ENCODE measurements at places on chromosomes 6 and 20.

- DNase-seq: no peak
Observed at GRCh38 chr6:114228675-114229074, 114.1 kb downstream of the HS3ST5 start.

DNA sequence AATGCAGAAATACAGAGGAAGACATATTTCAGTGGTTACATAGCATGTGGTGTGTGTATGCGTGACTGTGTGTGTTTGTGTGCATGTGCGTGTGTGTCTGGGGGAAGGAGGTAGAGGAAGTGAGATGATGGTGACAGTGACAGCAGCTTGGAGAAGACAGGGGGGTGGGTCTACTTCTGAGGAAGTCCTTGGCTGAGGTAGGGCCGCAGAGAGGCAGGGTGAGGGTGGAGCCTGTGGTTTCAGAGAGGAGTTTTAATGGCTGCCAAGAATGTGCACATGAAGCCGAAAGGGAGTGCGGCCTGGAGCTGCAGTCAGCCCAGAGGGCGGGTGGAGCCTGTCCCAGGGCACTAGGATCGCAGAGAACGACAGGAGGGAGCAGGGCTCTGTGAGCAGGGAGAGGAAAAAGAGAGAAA, 22.7 kb upstream of the RNF24 start:
- peak; percentile 69 for DNase-seq

GRCh38 chr6:45881705-45882467, 133.8 kb downstream of the CLIC5 start:
- DNase-seq: no peak

DNA sequence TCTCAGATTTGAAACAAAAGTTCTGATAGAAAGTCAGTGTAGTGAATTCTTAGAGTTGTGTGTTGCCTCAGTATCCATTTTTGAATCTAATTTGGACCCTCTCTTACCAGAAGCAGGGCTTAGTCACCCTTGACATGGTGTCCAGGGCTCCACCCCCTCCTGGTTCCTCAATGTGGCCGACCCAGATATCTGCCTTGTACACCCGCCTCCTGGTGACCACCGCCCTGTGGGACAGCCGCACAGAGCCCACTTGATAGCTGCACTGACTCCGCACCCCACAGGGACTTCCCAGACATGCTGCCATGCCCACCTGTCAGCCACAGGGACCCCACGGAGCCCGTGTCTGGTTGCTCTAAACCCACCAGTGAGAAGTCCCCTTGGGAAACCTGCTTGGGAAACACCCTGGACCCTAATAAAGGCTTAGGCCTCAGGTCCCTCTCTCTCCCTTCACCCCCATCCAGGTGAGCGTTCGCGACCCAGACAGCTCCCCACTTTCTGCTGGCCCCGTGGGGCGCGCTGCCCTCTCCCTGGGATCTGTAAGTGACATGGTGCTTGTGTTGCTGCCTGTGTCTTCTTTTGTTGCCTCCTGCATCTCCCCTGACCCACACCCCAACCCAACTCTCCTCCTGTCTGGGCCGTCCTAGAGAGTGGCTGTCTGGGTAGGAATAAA, 47.2 kb upstream of the SYNDIG1 start:
- no peak for DNase-seq

DNA sequence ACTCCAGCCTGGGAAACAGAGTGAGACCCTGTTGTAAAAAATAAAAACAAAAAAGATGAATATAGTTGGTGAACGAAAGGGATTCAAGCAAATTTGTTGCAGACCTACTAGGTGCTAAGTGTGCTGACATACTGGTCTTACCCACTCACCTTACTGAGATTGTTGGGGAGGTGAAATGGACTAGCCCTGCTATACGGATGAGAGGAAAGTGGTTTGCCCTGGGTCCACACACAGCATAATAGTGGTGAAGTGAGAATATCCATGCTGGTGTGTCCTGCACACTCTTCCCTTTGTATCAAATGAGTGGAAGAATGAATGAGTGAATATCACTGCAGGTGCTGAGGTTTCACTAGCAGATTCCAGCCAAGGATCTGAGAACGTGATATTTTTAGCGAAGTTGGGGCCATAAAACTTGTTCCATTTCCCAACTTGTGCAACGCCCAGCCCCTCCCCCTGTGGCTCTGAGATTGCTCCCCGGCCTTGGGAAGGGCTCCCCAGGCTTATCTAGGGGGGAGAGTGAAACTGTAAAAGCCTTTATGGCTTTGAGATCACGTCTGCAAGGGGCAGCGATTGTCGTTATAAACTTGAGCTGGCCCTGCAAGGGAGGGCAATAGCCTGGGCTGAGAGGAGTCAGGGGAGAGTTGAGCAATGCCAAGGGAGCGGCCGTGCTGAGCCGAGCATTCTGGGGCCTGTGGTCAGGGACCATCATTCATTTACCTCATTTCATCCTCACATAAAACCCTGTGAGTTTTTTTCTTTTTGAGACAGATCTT, 33.2 kb upstream of the TTPAL start:
- DNase-seq: no peak

- DNase-seq: no peak
Observed at GRCh38 chr20:1330075-1330830, 1.3 kb upstream of the SDCBP2 start.

- no peak for DNase-seq
Observed at GRCh38 chr6:114040871-114041270, 69.9 kb upstream of the HDAC2 start.

DNA sequence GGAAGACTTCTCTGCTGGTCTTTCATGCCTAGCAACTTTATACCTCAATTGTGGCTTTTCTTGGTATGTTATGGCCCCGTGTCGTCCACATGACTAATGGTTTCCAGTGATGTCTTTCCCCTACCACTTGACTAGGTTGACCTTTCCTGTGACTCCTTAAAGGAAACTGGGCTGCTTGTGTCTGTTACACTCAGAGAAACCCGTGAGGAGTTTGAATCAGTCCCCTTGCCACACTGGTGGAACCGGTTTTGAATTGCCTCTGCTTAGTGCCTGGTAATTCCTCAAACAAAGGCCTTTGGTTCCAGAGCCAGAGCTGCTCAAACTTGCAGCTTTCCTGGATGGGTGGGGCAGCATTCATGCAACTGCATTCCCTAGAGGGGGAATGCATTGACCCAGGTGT, 21.9 kb downstream of the ECT2L start:
- peak; percentile 86 for DNase-seq

GRCh38 chr6:38843798-38844197, 128.7 kb downstream of the DNAH8 start:
- no peak for DNase-seq

DNA sequence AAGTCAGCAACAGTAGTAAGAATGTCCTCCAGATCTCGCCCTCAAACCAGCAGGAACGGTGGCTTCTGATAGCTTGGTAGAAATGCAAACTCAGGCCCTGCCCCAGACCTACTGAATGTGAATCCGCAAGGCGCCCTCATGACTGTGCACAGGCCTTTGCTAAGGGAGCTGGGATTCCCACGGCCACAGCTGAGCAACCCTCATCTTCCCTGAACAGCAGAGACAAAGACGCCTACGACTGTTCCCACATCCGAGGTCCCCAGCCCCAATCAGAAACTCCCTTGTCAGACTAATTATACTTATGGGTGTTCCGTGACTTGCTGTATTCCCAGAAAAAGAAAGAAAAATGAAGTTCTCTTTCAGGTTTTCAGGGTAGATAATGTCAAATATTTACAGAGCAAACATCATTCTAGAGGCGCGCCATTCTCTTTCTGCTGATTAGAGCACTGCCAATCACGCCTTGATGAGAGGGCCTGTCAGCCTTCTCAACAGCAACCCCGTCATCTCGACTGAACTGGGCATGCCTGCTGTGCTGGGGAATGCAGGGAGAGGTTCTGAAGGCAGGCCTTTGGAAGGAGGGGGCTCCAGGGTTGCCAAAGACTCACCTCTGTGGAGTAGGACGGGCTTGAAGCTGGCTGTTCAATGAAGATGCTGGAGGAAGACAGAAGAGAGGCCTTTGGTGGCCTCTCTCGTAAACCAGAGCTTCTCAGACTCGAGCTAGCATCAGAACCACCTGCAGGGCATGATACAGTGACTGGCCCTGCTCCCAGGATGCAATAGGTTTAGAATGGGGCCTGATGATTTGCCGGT, 79.9 kb downstream of the ZNF217 start:
- DNase-seq: no peak

- DNase-seq: peak; percentile 39
Observed at GRCh38 chr20:57435498-57436222, 44.5 kb downstream of the RBM38 start.

- no peak for DNase-seq
Observed at GRCh38 chr6:52301326-52301725, 16.8 kb upstream of the MCM3 start.

- DNase-seq: no peak
Observed at GRCh38 chr20:6704132-6704861, 63.2 kb upstream of the BMP2 start.

DNA sequence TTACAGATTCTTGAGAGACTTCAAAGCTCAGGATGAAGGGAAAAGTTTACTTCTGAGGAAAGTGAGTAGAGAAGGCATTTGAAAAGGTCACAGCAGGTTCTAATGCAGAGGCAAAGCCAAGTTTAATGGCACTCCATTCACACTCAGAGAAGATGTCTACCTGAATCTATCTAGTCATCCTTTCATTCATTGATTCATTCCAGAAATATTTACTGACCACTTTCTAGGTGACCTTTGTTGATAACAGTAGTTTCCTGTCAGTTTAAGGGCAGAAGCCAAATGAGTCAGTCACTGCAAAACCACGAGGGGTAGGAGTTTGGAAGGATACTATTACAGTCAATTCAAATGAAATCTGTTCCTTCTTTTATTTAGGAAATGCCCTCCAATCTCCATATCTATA, 30.8 kb downstream of the FBXO5 start:
- peak; percentile 73 for DNase-seq

- DNase-seq: no peak
Observed at GRCh38 chr20:19742974-19743639, 15.0 kb upstream of the RIN2 start.

- peak; percentile 8 for DNase-seq
Observed at GRCh38 chr20:57628047-57628961, 8.1 kb upstream of the ZBP1 start.

DNA sequence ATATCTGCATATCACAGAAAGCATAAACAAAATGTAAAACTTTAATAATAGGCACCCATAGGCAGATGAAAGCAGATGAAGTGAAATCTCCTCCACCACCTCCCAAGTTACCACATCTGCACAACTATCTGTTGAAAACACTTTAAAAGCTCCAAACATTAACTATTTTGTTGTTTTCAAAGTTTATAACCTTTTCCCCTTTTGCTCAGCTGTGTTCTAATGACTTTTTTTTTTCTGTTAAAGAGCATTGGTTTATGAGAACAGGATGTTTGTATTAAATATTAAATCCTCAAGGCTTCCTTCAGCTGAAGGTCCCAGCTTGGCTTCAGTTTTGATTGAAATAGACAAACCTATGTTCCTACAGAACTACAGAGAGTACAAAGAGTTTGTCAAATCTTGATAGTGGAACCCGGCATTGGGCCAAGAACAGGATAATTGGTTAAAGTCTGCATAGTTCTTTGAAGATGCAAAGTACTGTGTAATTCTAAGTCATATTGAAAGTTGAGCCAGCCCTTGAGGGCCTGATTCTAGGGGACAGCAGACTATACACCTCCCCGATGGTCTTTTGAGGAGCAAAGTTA, 255.1 kb upstream of the JAG1 start:
- no peak for DNase-seq

DNA sequence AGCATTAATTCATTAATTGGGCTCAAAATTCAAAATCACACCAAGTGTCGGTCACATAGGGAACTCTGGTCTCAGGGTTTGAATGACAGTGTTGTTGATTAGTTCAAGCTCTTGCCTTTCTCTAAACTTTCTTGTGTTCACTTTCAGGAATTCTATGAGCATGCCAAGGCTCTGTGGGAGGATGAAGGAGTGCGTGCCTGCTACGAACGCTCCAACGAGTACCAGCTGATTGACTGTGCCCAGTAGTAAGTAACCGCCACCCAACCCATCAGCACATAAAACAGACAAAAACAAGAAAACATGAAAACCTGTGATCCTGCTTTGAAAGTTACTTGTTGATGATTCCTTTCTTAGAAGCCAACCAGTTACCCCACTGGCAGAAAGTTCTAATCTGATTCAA, 52.7 kb downstream of the GNAS start:
- no peak for DNase-seq

GRCh38 chr6:64987066-64987465, 720.0 kb downstream of the EYS start:
- no peak for DNase-seq

GRCh38 chr6:108735310-108736001, 112.8 kb upstream of the ARMC2 start:
- DNase-seq: peak; percentile 52

DNA sequence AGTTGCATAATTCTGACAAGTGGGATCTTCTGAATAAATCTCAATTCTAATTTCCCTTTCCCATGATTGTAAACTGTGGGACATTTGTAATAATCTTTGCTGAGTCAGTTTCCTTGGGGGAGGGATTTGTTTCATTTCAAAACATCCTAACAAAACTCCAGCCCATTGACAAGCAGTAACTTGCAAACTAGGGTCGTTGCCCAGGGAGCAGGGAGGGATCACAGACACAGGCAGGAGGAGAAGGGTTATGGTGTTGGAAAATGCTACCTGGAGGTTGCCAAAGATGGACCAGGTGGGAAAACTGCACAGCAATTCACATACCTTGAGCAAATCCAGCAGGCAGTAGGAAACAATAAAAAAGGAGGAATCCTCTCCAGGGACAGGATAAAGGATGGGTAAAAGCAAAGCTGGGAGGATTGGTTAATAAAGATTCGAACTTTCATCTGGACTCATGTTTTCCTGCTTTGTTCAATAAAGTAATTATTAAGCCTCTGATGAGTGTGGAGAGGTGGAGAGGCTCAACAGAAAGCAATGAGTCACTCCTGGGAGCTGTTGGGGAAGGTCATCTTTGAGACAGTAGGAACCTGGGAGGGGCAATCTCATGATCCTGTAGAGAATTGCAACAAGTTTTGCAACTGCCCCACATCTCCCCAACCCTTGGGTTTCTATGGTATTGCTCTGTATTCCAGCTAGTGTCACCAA, 87.3 kb upstream of the AKIRIN2 start:
- DNase-seq: peak; percentile 65

- peak; percentile 40 for DNase-seq
Observed at GRCh38 chr20:41587523-41587922, 30.7 kb downstream of the CHD6 start.

DNA sequence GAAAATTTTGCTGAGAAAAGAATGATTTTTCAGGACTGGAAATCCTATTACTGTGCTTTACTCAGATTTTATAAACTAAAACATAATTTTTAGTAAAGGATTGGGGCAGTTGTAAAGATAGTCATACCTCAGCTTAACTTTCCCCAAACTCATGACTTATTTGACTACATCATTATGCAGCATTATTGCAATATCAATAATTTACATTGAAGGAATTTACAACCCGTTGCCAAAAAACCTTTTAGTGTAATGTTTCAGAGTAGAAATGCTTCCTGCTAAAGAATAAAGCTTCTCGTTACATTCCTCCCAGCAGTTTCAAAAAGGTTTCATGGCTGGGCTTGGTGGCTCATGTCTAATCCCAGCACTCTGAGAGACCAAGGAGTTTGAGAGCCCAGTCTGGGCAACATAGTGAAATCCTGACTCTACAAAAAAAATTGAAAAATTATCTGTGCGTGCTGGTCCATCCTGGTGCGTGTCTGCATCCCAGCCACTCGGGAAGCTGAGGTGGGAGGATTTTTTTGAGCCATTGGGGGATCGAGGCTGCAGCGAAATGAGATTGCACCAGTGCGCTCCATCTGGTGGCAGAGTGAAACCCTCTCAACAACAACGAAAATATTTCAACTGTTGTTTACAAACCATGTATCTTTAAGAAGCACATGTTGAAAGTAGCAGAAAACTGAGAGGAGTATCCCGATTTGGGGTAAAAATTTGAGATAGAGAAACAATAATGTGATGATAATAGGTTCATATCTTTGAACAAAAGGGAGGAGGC, 4.4 kb downstream of the AMD1 start:
- DNase-seq: peak; percentile 62

GRCh38 chr6:2659882-2660281, 90.8 kb downstream of the MYLK4 start:
- peak; percentile 63 for DNase-seq
